Large intestine (tissue), 12 donors: ENCODE measurements at places on chromosomes 5 and 9.
A peak's percentile ranks its signal among the peaks of the same experiment; 100 is the strongest.

GRCh38 chr5:5822729-5823257 is 400.3 kb downstream of the ICE1 start:
- DNase-seq: no peak

- DNase-seq: no peak
These were observed 45.4 kb downstream of the FGF18 start for GRCh38 chr5:171464829-171465228.

DNA sequence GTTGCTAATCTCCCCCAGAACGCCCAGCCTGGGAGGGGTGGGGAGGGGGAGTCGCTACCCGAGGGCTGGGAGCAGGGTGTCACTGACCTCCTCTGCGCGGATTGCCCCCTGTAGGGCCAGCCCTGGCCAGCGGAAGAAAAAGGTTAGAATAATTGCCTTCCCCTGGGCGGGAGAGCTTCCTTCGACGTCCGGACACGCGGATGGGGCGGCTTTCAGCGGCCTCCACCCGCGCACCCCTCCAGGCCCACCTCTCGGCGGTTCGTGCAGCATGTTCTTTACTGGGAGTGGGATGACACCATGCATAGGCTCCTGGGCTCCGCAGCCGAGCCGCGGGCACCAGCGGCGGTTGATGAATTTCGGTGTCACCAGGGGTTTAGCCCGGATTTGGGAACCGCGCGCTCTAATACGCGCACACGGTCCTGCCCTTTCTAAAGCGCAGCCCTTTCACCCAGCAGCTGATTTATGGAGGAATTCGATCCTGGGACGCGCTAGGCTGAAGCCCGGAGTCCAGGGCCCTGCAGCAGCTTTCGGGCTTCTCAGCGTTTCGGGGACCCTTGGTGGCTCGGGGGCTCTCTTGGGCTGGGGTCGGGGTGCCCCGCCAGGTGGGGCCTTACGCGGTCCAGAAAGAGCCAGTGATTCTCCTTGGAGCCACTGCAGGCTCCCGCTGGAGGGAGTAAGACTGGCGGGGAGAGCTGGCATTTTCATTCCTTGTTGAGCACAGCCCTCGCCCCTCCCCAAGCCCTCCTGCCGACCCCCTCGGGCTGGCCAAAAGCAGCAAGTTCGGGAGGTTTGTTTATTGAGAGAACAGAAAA is 10.1 kb downstream of the LMX1B start:
- DNase-seq: no peak

DNA sequence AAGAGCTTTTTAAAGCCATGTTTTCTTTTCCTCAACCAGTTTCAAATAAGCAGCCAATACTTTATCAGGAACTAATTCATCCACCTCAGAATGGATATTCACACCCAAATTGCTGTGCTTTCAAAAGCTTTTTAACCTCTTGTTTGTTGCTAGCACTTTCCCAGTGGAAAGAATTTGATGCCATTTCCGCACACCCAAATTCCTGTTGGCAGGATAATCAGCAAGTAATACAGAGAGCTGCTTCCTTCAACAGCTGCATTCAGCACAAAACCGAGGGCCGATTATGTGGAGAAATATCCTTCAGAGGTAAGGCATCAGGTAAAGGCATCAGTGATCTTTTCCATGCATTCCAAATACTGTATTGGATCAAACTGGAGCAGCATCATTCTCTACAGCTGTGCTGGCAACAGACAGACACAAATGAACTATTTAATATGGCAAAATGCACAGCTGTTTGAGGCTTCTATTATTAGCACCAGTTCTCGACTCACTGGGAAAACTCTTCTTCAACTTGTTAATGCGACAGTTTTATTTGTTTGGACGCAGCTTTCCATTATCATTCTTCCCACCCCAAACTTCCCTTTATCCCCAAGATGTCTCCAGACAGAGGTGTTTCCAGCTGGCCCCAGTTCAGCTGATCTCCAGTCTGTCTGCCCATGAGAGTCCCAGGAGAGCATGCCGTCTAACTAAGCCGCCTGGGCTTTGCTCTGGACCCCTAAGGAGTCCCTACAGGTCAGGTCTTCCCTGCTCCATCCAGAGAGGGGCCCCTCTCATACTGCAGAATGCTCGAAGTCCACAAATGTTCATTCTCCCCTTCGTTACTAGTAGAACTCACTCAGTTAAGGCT is 22.2 kb upstream of the MGAT1 start:
- no peak for DNase-seq

GRCh38 chr5:143140492-143141203 is 262.8 kb downstream of the NR3C1 start:
- peak; percentile 38 for DNase-seq

DNA sequence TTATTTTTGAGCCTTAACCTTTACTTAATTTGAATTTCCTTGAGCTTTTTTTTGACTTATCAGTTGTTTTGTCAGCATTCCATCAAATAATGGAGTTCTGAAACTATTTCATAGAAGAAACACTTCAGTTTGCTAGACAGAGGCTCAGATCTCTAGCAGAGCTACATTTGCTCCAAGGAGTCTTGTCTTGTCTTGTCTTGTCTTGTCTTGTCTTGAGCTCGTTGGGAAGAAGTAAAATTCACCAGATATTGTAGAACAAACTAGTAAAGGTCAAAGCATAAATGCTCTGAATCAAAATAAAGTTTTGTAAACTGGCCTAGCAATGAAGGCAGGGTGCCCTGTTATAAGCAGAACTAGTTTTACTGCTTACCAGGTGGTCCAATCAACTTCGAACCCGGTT is 33.5 kb downstream of the RAB24 start:
- DNase-seq: no peak

GRCh38 chr5:45376417-45376816 is 319.8 kb downstream of the HCN1 start:
- DNase-seq: no peak

DNA sequence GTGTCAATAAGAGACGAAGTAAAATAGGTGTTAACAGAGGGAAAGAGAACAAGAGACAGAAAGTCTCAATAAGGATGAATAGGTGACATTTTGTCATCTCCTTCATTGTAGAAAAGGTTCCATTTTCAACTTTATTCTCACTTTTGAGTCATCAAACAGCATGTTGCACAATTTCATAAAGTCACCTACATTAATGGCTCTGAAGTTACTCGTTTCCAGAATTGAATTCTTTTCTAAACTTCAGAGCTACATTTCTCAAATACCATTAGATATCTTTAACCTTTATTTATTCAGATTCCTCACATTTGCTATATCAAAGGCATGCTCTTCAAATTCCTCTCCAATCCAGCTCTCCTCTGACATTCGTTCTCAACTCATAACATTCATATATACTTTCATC is 13.1 kb downstream of the ADAMTS6 start:
- no peak for DNase-seq

DNA sequence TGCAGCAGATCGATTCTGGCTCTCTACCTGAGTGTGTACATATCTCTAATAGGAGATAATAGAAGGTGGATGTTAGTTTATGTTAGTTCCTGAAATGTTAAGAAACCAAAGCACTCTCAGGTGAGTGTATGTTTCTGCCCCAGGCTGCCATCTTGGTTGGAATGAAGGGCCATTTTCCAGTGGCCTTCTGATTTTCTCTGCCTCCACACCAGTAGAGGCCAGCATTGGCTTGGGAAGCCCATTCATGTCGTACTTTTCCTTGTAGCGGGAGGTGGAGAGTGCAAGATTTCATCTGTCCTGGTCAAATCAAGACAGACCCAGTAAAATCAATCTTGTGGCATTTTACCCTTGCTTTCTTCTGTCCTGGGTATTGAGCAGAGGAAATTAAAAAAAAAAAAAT is 91.0 kb downstream of the GAS1 start:
- DNase-seq: no peak

GRCh38 chr5:135565725-135566421 is 12.9 kb downstream of the CXCL14 start:
- DNase-seq: peak; percentile 49

DNA sequence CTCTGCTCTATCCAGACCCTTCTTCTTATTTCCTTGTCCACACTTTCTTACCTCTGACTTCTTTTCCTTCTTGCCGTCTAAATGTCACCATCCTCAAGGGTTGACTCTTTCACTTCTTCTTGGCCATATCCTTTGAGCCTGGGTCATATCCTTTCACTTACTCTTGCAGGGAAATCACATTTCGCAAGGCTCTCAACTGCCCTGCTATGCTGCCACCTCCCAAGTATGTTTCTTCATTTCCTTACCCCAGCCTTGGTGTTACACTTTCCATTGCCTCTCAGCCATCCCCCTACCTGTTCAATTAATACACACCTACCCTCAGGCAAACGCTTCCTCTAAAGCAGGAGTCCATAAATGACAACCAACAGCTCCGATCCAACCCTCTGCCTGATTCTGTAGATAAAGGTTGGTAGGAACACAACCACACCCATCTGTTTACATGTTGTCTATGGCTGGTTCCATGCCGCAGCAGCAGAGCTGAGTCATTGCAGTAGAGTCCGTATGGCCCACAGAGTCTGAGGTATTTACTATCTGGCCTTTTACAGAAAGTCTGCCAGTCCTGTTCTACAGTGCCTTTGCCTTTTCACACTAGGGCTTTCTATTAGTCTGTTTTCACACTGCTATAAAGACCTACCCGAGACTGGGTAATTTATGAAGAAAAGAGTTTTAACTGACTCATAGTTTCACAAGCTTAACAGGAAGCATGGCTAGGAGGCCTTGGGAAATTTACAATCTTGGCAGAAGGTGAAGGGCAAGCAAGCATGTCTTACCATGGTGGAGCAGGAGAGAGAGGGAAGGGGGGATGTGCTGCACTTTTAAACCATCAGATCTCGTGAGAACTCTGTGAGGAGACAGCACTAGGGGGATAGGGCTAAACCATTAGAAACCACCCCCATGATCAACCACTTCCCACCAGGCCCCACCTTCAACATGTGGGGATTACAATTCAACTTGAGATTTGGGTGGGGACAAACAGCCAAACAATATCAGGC is 97.9 kb downstream of the SV2C start:
- no peak for DNase-seq

DNA sequence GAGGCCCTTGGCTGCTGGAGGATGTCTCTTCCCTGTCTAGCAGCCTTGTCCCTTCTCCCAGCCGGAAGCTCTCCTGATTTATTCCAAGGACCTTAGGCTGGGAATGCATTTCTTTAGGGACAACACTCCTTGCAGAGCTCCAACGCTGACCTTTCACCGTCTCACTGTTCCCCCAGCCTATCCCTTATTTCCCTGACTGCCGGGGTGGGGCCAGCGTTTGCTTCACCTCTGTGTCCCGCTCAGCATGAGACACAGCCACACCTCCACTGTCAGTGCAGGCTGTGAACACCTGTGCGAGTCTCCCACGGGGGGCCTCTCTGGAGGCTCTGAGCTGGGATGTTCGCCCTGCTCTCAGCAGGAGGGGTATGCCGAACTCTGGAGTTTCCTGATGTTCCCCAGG is 106.2 kb upstream of the FCN2 start:
- peak; percentile 63 for DNase-seq

- peak; percentile 78 for DNase-seq
These were observed 37.3 kb upstream of the EGFL7 start for GRCh38 chr9:136625101-136626065.

DNA sequence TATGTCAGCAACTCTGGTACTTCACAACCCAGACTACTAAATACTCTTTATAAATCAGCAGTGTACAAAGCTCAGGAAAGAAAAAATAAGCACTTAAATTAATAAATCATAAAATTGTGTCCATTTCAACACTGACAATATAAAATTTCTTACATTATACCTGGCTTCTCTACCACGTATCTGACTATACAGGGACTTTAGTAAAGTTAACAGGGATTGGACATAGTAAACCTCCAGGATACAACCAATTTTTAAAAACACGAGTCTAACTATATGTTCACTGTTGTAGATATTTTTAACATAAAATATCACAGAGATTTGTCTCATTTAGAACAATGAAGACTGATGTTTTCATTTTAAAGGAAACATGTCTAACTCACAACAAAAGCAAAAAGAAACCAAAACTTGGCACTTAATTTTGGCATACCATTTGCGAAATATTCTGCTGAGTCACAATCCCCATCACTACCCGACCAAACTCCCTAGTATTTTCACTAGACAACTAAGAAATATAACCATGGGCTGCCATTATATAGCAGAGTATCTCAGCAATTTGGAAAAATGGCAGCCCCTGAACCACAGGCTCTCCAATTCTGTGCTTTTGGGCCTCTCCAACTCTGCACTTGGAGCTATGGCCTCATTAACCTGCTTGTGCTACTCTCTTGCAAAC is 14.4 kb downstream of the FAM169A start:
- no peak for DNase-seq

DNA sequence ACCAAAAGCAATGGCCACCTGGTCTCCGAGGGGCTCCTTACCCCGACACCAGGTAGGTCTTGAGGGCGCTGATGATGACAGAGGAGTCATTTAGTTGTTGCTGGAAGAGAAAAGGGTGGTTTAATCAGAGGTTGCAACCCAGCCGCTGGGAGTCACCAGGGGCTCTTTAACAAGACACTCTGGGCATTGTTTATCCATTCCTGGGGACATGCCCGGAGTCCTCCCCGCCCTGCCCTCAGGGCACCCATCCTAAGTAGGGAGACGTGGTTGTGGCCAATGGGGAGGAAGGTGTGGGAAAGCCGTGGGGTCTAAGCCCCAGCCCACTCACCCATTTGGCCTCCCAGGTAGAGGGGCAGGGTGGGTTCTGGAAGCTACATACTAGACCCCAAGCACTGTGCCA is 3.1 kb downstream of the PTGES2 start:
- no peak for DNase-seq

GRCh38 chr9:101399643-101399970 is 956 bp downstream of the ZNF189 start:
- no peak for DNase-seq

GRCh38 chr9:88905506-88905905 is 85.8 kb upstream of the S1PR3 start:
- DNase-seq: no peak

DNA sequence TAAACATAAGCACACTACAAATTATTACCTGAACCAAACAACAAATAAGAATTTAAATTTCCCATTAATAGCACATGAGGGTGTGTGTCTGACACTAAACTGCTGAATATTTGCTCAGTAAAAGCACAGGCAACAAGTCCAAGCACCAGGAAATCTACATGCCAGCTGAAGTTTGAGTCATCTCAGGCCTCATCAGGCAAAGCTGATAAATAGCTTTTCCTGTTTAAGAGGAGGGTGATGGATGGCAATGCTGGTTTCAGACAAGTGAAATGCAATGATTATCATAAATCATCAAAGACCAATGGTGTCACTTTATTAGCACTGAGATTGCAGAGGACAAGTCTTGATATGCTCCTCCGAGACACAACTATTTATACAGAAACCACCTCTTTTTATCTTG is 1668.0 kb upstream of the C9orf72 start:
- no peak for DNase-seq

GRCh38 chr9:130954317-130954716 is 15.3 kb upstream of the FIBCD1 start:
- no peak for DNase-seq

DNA sequence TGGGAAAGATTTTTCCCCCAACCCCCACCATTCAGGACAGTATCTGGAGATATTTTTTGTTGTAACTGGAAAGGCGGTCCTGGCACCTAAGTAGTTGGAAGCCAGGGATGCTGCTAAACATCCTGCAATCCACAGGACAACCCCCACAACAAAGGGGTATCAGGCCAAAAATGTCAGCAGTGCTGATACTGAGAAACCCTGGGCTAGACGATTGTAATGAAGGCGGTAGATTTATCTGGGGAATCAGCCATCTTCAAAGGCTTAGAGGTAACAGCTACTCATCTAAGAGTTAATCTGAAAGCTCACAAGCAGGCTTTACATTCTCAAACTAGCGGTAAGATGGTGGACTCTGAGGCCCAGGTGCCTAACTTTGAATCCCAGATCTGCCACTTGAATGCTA is 59.0 kb upstream of the NMUR2 start:
- no peak for DNase-seq
